ENCODE measurements at places on chromosomes 4 and X.

- no peak for DNase-seq
These were observed 2.6 kb downstream of the TIFA start for GRCh38 chr4:112282860-112283667.

DNA sequence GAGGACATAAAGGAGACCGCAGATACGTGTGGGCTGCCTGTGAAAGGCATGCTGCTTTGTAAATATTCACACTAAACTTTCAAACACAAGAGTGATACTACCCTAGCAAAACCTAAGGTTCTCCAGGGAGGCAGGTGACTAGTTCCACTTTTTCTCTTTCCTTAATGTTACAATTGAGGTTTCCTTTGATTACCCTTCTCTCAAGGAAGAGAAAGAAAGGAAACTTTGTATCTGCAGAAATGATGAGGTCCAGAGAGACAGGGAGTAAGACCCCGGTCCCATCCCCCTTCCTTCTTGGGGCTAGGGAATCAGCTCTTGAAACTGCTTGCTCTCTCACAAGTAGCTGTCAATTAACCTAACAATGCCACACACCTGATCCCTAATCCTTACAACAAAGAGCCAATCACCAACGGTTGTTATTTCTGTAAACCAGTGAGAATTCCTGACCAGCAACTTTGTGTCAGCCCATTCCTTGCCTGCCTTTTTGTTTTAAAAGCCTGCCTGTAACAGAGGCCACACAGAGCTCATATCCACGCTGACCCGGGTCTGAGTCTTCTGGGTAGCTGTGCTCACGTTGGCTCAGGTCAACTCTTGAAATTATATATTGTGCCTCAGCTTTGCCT, 754.8 kb upstream of the FRG1 start:
- DNase-seq = no peak

- no peak for DNase-seq
These were observed 94.9 kb downstream of the ADRA2C start for GRCh38 chr4:3860913-3861636.

GRCh38 chrX:13868591-13868990, 51.7 kb upstream of the GPM6B start:
- DNase-seq = no peak

DNA sequence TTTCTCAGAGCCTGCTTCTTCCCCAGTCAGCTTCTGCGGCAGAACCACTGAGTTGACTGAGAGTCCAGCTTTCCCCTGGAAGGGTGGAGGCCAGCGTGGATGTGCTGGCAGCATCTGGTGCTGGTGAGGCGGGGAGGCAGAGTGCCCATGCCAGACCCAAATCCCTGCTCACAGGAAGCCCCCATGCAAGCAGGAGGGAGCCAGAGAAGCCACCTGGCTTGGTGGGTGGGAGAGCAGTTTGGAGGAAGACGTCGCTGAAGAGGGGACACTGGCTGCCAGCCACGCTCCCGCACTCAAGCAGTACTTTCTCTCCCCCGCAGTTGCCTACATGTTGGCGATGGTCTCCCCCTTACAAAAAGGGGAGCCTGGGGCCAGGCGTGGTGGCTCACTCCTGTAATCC, 6.0 kb downstream of the PDZD4 start:
- no peak for DNase-seq

- DNase-seq = no peak
These were observed 7.5 kb downstream of the FHDC1 start for GRCh38 chr4:152943672-152944071.

DNA sequence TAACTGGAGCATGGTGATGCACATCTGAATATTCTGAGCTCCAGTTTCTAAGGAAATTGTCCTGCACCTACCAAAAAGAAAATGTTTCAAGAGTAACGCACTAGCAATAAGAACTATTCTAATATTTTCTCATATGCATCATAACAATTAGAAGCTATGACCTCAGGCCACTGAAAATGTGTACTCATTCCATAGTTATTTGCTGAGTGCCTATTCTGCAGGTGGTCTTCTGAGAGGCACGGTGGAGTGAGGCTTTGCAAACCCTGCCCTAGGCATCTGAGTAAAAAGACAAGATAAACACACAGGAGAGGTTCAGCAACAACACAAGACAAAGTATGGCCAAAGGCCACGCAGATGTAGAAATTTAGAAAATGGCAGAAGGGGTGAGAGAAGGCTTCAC, 23.7 kb downstream of the SLC10A6 start:
- DNase-seq = no peak

GRCh38 chrX:154775419-154776349, 13.0 kb downstream of the DKC1 start:
- peak; percentile 77 for DNase-seq

DNA sequence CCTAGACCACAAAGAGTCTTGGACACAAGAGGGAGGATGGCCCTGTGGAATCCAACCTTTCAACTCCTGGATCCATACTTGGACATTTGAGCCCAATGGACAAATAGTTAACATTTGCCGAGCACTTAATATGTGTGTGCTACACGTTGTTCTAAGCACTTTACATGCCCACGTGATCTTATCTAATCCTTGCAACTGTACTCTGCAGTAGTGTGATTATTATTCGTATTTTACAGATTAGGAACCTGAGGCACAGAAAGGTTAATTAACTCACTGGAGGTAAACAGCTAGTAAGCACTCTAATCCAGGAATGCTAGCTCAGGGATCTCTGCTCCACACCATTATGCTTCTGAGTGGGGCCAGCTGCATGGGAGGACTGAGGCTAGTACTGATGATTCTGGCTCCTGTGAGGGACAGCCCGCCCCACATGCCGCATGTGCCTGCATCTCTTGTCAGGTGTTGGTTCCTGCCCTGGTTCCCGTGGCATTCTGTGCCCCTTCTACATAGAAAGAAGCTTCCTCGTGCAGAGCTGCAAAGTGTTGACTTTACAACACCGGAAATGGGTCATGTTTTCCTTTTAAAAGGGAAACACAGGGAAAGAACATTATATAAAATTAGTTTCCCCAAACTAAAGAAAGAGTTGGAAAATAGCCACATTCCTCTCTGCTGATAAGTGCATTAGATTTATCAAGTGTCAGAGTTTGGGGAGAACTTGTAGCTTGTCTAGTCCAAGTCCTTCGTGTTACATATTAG, 34.8 kb downstream of the PLAC1 start:
- DNase-seq = no peak

DNA sequence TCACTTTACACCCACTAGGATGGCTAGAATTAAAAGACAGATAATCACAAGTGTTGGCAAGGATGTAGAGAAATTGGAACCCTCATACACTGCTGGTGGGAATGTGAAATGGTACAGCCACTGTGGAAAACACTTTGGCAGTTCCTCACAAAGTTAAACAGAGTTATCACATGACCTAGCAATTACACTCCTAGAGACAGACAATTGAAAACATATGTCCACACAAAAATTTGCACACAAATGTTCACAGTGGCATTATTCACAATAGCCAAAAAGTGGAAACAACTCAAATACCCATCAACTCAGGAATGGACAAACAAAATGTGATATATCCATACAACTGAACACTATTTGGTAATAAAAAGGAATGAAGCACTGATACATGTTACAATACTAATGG, 5.7 kb downstream of the ZNF280C start:
- no peak for DNase-seq

- no peak for DNase-seq
These were observed 1.3 kb upstream of the ADH7 start for GRCh38 chr4:99436462-99436861.

- no peak for DNase-seq
These were observed 109.6 kb downstream of the EFNB1 start for GRCh38 chrX:68938244-68939004.

- DNase-seq = no peak
These were observed 312.6 kb upstream of the FTHL17 start for GRCh38 chrX:31384471-31384870.

GRCh38 chr4:53994382-53995102, 69.9 kb downstream of the CHIC2 start:
- no peak for DNase-seq

DNA sequence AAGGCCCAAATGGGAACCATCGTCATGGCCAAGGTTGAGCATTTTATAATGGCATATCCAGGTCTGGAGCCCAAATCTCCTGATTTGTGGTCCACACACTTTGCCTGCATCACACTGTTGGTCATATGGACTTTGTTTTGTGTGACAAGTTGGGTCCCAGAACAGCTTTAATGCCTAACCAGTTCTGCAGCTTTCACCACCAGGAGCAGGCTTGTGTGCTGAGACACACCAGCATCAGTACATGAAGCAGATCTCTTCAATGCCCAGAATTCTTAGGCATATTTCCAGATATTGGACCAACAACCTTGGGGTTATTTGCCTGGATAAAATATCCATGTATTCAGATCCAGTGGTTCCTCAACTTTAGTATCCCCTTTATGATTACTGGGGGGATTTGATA, 371.3 kb downstream of the FBXW7 start:
- no peak for DNase-seq

GRCh38 chr4:176758731-176759130, 34.0 kb downstream of the VEGFC start:
- no peak for DNase-seq

- no peak for DNase-seq
These were observed 775.9 kb upstream of the FTHL17 start for GRCh38 chrX:31847773-31848172.

DNA sequence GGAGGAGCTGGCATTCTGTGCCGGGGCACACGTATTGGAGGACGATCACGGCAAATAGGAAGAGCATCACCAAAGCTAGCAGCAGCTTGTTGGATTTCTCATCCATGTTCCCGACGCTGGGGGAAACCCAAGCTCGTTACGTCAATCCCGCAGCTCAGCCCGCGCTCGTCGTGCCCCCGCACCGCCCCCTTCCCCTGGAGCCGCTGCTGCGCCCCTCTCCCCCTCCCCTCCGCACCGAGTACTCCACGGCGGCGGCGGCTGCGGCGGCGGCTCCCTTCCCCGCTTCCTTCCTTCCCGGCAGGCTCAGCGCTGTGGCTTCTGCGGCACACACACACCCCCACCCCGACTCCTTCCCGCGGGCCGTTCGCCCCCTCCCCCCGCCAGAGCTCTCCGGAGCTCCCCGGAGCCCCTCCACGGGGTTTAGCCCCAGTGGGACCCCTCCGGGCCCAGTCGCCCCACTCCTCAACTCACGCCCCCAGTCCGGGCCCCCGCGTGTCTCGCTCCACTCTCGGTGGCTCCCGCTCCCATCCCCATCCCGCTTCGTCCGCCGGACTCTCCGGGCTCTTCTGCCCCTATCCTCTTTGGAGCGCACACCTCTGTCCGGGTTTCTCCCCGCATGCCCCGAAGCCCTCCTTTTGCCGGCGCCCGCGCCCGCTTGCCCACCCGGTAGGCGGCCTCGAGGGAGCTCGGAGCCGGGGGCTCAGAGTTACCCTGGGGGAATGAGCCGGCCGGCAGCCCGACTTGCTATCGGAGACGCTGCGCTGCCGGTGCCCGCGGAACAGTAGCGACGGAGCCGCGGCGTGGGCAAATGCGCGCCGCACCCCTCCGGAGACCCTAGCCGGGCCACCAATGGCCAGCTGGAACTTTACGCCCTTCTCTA, 978 bp downstream of the HS6ST2 start:
- DNase-seq = no peak

DNA sequence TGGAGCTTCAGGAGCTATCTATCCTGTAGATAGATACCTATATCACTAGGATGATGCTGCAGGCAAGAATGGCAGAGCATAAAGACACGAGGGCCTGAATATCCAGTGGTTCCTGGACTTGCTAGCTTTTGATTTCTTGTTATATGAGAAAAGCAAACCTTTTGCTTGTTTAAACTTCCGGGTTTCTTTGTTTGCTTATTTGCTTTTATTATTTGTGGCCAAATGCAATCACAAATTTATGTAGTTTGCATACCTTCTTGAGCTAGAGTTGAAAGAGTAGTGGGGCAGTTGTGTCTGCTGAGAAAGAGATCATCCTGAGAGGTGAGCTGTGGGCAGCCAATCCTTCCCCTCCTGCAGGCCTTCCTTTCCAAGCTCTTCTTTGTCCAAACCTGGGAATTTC, 245.7 kb downstream of the AR start:
- no peak for DNase-seq

DNA sequence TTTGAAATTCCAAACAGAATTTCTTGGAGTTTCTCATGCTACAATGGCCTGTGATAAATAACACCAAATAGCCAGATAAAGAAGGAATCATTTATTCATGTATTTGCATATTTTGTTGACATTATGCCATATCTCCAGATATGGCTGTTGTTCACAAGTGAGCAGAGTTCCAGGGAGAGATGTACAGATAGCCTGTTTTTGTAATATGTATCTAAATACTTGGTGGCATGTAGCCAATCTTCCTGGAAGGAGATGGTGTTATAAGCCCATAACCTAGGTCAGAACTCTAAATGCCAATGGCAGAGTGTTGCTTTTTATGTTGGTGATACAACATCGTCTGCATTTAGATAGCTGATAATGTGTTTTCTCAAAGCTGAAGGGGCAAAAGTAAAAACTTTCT, 292.2 kb downstream of the FBXO8 start:
- DNase-seq = no peak

DNA sequence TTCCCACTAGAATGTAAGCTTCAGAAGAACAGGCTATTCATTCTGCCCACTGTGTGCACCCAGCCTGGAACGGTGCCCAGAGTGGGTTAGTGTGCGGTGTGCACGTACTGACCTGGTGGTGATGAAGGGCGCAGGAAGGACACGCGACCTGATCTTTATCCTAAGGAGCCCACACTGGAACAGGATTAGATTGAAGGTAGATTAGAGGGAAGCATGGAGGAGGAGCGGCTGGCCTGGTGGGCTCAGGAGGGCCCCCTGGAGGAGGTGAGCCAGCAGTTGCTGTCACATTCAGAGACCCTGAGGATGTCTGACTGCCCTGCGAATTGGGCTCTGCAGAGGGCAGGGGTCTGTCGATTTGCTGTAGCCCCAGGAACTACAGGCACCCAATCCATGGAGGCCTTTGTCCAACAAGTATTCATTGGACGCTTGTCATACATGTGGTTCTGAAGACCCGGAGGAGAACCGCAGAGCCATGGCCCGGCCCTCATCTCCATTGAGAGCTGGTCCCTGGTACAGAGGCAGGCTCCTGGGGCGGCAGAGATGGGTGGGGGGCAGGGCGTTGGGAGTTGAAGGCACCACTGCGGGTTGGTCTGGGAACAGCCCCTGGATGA, 73.2 kb downstream of the HTRA3 start:
- DNase-seq = peak; percentile 67

GRCh38 chrX:153621949-153622598, 23.1 kb upstream of the CCNQ start:
- no peak for DNase-seq

GRCh38 chr4:125538670-125539069, 223.9 kb downstream of the FAT4 start:
- no peak for DNase-seq

GRCh38 chrX:154542723-154543424, 3.8 kb downstream of the G6PD start:
- no peak for DNase-seq

- no peak for DNase-seq
These were observed 28.4 kb downstream of the APBB2 start for GRCh38 chr4:41185614-41186592.

DNA sequence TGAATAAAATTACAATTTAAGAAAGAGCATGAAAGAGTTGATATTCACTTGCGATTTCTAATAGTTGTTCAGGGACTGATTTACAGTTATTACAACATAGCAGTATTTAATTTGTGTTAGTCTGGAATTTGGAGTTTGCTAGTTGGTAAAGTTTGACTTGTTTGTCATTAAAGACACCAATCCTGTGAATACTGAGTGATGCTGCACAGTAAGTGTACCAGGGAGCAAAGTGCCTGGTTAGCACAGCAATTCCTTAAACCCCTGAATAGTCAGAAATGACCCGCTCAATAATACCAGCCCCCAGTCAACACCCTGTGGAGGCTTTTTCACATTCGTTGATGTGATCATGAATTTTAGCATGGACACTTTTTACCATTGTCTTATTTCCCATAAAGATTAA, 122.2 kb upstream of the GC start:
- no peak for DNase-seq

GRCh38 chr4:159177265-159178150, 74.6 kb downstream of the RAPGEF2 start:
- DNase-seq = no peak

Data from posterior cingulate gyrus (tissue), 11 donors.